ENCODE measurements at places on chromosomes 3 and 15.

DNA sequence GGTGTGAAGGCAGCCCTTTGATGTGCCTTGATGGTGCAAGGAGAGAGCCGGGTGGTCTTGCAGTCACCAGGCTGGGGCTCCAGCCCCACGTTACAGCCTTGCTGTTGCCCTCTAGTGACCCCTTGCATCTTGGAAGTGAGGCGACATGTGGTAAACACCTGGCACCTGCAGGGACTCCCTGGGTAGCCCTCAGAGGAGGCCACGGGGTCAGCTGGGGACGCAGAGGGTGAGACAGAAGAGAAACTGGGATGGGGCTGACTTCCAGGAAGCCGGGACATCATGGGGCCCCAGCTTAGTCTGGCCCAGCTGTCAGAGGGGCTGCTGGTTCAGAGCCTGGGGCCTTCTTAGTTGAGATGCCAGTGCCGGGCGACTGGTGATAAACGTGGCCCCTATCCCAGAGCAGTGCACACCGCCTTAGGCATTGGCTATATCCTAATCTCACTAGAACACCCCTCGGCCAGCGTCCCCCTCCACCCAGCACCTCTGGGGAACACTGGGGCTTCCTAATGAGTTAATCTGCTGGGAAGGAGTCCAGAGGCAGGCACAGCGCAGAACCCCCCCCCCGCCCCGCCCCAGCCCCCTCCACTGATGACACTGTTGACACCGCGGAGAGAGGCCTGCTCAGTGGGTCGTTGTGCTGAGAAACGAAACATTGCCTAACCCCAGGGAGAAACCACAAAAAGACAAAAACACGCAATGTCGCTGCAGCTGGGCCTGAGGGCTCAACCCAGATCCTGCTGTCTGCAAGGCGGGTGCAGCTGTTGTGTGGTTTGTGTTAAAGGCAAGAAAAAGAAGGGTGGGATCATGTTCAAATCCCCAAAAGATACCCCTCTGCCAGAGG is 60.5 kb upstream of the KLF13 start:
- peak; percentile 32 for DNase-seq

- DNase-seq, result no peak
Measured at GRCh38 chr15:66651198-66651597, 50.8 kb upstream of the SMAD6 start.

DNA sequence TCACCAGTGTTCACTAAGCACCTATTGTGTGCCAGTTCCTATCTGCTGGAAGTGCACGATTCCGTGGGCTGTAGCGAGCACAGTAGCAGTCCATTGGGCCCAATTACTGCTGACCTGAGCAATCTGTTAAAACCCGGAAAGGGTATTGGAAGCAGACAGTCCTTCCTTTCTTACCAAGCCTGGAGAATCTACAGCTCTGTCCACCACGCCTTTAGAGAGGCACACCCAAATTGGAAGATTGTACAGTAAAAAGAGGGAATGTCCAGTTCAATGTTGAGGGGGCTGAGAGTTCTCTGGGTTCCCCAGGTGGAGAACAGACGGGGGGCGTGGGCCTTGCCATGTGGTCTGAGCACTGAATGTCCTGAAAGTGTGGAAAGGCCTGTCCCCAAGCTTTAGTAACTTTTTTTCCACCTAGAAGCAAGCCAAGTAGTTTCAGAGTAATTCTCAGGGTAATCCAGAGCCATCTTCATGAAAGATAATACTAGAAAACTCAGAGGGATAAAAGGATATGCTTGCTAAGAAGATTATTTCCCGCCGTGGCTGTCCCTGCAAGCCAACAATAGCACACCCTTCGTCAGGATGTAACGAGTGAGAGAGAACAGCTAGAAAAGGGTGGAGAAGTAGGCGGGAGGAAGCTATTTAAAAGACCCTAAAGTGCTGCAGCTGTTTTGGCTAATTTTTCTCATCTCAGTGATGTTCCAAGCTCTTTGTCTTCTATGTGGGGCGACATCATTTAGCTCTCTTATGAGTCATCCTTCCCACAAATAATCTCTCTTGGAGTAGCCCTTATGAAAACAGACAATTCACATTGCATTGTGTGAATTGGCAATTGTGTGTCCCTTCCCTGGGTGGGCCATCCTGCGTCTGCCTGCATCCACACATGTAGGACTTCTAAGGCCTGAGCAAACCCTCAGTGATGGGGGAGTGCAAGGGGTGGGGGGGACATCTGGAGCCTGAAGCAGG is 181.0 kb downstream of the ATG7 start:
- no peak for DNase-seq

- DNase-seq, result no peak
Measured at GRCh38 chr3:32531010-32531647, 28.5 kb upstream of the CMTM6 start.

- DNase-seq, result no peak
Measured at GRCh38 chr15:73905225-73905827, 20.9 kb upstream of the LOXL1 start.

DNA sequence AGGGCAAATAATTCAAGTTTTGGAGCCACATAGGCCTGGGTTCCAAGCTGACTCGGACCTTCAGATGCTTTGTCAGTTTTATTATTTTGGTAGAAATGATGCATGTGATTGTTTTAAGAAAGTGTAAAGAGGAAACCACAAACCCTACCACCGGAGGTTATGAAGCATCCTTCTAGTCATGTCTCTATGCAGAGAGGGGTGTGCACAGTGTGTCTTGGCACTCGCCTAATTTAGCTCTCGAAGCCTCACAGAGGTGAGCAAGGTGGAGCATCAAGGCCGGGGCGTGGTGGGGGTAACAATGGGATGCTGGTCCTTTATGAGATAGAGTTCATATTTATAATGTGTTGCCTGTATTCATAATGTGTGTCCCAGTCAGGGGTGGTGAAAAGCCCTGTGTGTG is 63.7 kb upstream of the SMAD6 start:
- no peak for DNase-seq

GRCh38 chr3:156608601-156609514 is 53.9 kb upstream of the SSR3 start:
- no peak for DNase-seq

GRCh38 chr3:50417637-50418033 is 58.3 kb upstream of the TMEM115 start:
- DNase-seq, result no peak

DNA sequence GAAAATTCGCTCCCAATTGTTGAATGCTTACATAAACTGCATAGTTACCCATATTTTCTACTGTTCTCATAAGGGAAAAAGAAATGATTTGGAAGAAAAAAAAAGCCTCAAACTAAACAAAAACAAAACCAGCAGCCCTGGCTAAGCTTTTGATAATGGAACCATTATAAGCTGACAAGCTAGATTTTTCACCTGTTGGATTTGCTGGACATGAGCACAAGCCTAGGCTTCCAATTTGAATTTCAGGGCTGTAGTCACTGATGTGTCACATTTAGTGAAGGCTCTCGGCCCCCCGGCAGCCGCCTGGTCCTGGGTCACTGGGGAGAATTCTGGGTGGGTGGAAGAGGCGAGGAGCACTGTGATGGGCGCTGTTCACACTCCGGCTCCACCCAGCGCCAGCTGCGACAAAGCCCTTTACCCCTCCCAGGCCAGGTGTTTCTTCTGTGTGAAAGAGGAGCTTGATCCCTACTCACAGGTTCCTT is 4.6 kb downstream of the FBXL22 start:
- DNase-seq, result no peak

- DNase-seq, result no peak
Measured at GRCh38 chr3:46131884-46132450, 76.1 kb downstream of the CCR1 start.

- DNase-seq, result no peak
Measured at GRCh38 chr3:4503050-4503449, 9.9 kb downstream of the ITPR1 start.

DNA sequence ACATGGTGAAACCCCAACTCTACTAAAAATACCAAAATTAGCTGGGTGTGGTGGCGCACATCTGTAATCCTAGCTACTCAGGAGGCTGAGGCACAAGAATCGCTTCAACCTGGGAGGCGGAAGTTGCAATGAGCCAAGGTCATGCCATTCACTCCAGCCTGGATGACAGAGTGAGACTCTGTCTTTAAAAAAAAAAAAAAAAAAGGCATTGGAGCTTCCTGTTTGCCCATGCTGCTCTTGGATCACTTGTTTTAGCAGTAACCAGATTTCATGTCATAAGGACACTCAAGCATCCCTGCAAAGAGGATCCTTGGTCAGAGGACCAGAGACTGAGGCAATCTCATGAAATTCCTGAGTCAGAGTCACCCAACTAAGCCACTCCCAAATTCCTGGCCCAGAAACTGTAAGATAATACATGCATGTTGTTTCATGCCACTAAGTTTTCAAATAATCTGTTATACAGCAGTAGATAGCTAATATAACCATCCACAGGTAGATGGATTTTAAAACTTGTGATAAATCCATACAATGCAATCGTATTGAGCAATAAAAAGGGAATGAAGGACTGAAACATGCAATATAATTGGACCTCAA is 82.0 kb upstream of the XXYLT1 start:
- DNase-seq, result peak; percentile 9

GRCh38 chr15:95113041-95113440 is 881.7 kb downstream of the MCTP2 start:
- DNase-seq, result no peak

GRCh38 chr3:63931290-63931689 is 19.1 kb upstream of the SCAANT1 start:
- no peak for DNase-seq

DNA sequence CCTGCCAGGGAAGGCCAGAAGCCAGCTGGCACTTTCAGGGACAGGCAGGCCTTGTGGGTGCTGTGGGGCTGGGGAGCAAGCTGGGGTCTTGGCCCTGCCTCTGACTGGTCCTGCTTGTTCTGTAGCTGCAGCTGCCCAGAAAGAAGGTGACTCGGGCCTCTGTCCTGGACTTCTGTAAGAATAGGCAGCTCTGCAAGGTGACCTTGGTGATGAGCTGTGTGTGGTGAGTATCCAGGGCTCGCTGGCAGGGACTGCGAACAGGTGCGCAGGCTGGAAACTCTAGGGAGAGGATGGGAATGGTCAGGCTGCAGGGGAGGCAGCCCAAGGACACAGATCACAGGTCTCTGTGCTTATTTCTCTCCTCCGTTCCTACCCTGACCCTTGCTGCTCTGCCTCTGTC is 31.2 kb downstream of the SLC22A14 start:
- DNase-seq, result no peak

DNA sequence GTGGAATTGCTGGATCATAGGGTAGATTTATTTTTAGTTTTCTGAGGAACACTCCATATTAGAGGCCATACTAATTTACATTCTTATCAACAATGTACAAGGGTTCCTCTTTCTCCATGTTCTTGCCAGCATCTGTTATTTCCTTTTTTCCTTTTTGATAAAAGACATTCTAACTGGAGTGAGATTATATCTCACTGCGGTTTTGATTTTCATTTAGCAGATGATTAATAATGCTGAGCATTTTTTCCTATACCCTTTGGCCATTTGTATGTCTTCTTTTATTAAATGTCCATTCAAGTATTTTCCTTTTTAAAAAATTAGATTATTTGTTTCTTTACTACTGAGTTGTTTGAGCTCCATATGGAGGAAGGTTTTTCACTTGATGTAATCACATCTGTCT is 1189.5 kb downstream of the ZPLD1 start:
- no peak for DNase-seq

DNA sequence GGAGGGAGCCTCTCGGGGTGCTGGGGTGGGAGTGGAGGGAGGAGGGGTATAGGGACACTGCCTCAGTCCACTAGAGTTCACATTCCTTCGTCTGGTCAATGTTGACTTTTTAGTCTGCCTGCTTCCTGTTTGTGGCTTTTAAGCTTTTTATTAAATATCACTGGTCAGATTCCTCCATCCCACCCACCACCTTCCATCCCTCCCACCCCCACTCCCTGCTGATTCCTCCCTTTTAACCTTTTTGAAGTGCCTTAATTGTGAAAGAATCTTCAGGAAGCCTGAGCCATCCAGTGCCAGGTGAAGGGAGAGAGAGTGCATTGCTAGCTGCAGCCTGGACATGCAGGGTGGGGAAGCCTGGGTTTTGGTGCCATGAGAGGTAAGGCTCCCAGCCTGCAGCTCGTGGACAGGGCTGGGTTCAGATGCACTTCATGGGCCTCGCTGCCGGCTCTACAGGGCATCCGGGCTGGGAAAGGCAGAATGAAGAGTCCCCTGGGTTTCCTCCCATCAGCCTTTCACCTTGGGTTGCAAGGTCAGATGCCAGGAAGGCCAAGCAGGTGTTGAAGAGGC is 105.9 kb downstream of the DNAJB8 start:
- DNase-seq, result no peak

DNA sequence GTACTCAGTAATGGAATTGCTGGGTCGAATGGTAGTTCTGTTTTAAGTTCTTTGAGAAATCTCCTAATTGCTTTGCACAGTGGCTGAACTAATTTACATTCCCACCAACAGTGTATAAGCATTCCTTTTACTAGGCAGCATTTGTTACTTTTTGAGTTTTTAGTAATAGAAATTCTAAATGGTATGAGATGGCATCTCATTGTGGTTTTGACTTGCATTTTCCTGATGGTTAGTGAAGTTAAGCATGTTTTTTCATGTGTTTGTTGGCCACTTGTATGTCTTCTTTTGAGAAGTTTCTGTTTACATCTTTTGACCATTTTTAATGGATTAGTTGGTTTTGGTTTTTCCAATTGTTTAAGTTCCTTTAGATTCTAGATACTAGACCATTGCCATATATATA is 28.4 kb downstream of the TP63 start:
- no peak for DNase-seq

GRCh38 chr3:159832024-159832423 is 156.6 kb upstream of the IL12A start:
- no peak for DNase-seq

GRCh38 chr15:39937696-39938095 is 3.8 kb downstream of the EIF2AK4 start:
- no peak for DNase-seq

GRCh38 chr15:99443056-99443756 is 122.6 kb upstream of the MEF2A start:
- DNase-seq, result no peak

DNA sequence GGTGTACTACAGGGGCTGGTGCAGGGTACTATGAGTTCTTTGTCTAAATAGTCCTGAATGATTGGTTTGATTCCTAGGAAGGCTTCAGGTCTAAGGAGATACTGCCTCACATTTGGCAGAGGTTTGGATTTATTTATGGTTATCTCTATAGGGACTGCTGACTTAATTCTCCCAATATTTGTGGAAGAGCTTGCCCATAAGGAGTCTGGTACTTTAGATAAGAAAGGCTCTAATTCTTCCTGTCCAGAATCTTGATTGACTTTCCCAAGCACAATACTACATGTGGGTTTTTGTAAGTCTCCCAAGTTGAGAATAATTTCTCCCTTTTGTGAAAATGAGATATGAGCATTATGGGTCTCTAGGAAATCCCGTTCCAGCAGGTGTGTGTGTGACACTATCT is 36.7 kb upstream of the AP4E1 start:
- DNase-seq, result no peak
